NCI-H345 (cell line): ENCODE measurements at places on chromosomes 12 and 14.

- no peak for DNase-seq
Measured at GRCh38 chr14:95645389-95645996, 40.7 kb upstream of the TCL1B start.

- DNase-seq = no peak
Measured at GRCh38 chr14:38255673-38256532, at the start of gene CLEC14A. TSS of gene CLEC14A (minus strand) at chr14:38256093. CDS start at chr14:38256022, 71 bp downstream.

DNA sequence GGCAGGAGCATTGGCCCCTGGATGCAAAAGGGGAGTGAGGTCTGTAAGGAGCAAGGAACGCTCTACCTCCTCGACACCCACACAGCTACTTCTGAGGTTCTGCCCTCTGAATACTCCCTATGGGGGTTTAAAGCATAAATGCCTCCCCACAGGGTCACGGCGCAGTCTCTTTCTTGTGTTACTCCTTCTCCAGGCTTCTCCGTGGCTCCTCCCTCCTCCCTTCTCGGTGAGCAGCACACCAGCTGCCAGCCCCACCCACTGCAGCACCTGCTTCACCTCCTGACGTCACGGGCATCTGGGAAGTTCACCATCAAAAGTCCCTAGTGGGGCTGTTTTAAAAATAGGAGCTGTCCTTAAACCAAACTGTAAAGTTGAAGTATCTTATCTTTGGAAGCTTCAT lies 67.3 kb downstream of the SPTB start:
- DNase-seq = peak; percentile 88

DNA sequence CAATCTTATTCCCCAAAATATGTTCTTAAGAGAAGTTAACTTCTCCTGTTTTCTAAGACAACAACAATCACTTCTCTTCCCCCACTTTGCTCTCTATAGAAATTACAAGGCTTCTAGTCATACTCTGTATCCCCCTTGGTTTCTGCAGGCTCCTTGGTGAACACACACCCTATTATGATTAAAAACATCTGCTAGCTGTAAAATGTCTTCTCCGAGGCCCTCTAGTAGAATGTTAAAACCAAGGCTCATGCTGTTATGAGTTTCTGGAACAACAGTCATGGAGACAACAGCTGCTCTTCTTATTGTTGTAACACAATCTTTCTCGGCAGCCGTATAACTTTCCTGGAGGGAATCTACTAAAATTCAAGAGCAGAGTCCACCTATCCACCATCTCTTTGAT lies 397.5 kb upstream of the CCDC196 start:
- no peak for DNase-seq

- peak; percentile 43 for DNase-seq
Measured at GRCh38 chr12:13362260-13362841, 165.8 kb downstream of the EMP1 start.

GRCh38 chr14:36585100-36585499 lies 2.7 kb upstream of the NKX2-8 start:
- peak; percentile 92 for DNase-seq

GRCh38 chr14:95408731-95409476 lies 89.2 kb upstream of the CLMN start:
- DNase-seq = no peak

- no peak for DNase-seq
Measured at GRCh38 chr12:33313476-33313875, 126.1 kb downstream of the SYT10 start.

GRCh38 chr14:56708704-56709103 lies 101.6 kb downstream of the OTX2 start:
- DNase-seq = no peak

DNA sequence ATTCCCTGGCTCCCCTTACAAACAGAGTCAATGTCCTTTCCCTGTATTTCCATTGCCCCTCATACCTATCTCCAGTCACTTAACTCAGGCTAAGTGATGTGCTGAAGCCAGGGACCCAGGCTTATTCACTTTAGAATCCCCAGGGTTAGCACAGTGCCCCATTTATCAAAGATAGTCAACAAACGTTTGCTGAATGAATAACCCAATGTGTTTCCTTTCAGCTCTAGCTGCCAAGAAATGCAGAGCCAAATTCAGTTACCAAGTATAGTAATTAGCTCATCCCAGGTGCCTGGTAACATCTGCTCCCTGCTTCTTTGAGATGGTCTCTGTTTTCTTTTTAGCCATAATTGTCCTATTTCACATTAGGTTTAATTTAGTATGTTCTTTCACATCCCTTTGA lies 189.5 kb downstream of the PHLDA1 start:
- no peak for DNase-seq

DNA sequence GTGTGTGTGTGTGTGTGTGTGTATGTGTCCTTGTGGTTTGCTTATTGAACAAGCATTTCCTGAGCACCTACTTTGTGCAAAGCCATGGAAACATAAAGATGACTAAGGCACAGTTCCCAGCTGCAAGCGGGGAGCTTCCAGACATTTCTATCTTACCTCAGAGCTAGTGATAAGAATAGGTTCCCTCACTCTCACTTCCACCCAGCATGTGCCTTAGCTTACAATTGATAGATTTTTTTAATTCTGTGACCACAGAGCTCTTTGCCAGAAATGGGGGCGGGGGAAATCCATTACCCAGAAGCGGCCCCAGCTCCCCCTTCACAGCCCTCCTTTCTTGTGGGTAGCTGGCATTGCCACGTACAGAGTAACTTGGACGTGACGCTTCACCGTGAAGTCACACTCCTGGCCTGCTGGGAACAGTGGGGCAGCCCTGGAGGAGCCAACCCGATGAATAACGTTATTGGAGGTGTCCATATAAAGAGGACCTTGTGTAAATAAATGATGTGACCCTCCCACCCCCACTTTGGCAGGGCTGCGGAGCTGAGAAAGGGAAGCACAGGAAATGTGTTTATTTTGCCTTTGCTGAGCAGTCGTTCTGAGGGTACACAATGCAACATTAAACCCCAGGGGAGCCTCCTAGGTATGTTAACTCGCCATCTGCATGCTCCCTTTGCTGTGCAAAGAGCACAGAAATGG lies 238.9 kb downstream of the CHST11 start:
- DNase-seq = peak; percentile 96

- no peak for DNase-seq
Measured at GRCh38 chr12:64639466-64639865, 29.2 kb downstream of the RASSF3 start.

DNA sequence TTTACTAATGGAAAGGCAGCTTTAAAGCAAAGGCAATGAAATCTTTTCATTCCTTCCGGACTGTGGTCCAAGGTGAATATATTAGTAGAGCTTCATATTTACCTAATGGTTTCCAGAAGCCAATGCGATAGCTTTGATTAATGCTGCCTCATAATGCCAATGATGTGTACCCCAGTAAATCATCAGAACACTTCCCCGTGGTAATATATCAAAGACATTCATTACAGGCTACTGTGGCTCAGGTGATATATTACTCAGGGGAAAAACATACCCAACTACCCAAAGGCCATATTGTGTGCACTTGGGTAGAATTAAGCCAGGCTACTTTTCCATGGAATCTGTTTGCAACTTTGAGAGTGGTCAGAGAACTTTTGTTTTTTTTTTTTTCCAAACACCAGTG lies 69.4 kb upstream of the DACT1 start:
- no peak for DNase-seq

GRCh38 chr12:68568922-68569569 lies 41.7 kb upstream of the RAP1B start:
- peak; percentile 24 for DNase-seq

GRCh38 chr14:26217778-26218177 lies 380.1 kb downstream of the NOVA1 start:
- DNase-seq = no peak

DNA sequence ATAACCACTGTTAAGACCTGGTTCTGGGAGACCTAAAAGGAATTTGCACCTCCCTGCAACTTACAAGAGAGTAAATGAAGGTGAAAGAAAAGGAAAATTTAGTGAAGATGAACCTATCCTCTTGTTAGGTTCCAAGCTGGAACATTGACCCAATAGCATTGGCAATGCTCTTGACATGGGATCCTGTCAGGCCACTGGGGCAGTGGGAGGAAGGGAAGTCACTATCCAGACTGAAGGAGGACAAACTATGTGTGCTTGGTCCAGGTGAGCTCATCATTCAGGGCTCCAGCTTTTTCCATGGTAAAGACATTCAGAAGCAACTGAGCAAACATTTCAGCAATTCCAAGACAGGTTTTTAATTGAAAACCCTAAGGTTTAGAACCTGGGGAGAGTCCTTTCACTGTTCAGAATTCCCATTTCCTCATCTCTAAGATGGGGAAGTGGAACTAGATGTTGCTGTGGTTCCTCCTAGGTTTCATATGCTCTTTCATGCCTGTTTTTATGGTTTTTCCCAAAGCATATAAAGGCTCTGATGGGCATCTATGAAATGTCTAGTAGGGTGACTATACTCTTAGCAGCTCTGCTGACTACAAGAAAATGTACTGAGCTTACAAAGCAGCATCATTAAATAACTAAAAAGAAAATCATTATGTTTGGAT lies 33.1 kb downstream of the MAPK1IP1L start:
- DNase-seq = no peak

DNA sequence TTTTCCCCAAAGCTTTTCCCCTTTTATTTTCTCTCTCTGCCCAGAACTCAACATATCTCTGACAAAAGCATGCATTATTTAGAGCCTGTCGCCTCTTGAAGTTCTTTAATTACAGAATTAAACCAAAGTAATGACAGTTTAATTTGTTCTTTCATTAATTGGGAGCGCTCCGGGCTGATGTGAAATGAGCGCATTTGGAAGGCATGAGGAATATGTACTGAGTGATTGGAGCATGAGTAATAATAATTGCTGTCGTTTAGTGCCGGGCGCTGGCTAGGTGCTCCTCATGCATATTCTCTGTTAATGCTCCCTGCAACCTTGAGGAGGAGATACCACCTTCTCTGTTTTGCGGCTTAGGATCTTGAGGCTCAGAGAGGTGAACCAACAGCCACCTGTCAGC lies 120.5 kb downstream of the SLC25A47 start:
- DNase-seq = no peak

DNA sequence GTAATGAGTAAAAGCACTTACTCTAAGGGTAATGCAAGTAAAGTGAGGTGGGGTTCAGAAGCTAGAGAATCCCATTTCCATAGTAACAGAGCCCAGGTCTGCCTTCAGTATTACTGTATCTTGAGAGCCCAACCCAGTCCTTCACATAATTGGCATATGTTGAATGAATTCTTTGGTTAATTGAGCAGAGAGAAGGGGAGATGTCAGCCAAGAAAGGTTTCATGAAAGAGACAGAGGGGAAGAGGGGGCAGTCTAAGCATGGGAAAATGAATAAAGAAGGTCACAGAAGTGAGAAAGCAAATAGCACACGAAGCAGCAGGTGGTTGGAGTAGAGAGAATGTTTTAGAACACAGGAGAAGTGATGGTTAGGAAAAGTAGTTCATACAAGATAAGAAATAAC lies 371.1 kb downstream of the SEC23A start:
- peak; percentile 37 for DNase-seq

- DNase-seq = no peak
Measured at GRCh38 chr14:68105816-68106215, 286.2 kb downstream of the RAD51B start.
